ENCODE measurements at places on chromosomes 13 and 19.
A peak's percentile ranks its signal among the peaks of the same experiment; 100 is the strongest.

DNA sequence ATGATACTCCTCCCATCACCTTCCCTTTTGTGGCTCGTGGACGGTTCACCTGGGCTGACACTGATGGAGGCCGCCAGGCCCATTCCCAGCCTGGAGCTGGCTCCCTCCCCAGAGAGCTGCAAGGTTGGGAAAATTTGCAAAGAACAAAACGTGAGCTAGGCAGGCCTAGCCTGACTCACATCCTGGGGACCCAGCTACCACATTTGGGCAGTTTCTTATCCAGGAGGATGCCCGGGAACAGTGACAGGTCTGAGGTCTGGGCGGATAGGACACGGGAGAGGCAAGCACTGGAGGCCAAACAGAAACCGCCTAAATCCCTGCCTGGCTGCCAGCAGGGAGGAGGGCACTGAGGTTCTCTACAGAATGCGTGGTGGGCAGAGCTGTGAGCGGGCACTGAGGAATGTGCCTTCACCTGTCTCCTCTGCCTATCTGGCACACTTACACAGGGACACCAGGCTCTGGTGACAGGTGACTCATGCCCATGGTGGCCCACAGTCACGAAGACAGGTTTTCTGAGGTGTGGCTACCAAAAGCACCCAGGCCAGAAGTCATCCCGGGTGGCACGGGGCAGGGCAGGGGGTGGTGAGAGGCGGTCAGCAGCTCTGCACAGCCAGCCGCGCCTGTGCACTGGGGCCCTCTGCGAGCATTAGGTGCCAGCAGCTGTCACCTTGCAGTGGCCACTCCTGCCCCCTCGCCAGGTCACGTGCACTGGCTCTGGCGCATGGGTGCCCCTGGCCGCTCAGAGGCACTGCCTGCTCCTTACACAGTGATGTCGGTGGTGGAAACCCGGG, 23.2 kb downstream of the SH3GL1 start:
- no peak for DNase-seq

DNA sequence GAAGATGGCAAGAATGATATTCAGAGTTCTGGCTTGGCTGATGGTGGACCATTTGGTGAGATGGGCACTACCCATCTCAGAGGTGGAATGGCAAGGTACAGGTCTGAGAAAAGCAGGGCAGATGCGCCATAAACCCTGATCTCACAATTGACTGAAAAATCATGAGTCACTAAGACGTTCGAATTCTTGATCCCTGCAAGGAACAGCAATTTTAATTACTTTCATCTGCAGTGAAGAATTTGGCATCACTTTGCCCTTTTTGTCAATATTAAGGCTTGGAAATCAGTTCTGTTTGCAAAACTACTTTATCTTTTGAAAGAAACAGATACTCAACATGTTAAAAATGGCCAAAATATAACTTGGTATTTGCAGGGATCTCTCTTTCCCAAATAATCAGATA, 38.1 kb downstream of the HTR2A start:
- no peak for DNase-seq

DNA sequence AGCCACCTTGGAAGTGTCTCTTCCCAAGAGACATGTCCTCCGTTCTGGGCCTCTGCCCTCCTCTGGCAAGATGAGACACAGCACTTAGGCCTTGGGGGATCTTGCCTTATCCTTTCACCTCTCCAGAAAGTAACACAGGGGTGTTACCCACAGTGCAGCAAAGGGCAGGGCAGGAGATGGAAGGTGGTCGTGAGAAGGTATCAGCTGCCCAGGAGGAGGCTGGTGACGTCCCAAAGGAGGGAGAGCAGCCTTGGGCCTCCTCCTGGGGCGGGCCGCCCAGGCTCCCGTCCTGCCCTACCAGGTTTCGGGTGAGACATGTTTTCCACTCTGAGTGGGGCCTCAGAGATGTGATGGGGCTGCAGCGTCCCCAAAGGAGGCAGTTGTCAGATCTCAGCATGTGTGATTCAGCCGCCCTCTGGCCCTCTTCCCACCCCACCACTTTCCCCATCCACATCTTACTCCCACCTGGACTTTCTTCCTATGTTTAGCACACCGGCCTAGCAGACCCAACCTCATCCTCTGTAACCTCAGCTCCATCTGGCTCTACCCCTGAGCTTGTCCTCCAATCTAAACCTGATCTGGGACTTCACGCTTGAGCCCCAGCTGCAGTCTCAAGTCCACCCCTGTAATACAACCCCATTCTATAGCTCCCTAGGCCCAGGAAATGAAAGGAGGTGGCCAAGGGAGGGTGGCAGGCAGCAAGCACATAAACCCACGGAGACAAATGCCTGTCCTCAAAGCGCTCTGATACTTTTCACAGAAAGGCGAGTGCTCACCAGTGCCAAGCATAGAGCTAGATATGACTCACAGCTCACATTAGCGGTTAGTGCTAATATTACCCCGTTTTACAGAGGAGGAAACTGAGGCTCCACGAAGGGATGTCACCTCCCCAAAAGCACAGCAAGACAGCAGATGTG, 9.3 kb downstream of the POU2F2 start:
- no peak for DNase-seq

DNA sequence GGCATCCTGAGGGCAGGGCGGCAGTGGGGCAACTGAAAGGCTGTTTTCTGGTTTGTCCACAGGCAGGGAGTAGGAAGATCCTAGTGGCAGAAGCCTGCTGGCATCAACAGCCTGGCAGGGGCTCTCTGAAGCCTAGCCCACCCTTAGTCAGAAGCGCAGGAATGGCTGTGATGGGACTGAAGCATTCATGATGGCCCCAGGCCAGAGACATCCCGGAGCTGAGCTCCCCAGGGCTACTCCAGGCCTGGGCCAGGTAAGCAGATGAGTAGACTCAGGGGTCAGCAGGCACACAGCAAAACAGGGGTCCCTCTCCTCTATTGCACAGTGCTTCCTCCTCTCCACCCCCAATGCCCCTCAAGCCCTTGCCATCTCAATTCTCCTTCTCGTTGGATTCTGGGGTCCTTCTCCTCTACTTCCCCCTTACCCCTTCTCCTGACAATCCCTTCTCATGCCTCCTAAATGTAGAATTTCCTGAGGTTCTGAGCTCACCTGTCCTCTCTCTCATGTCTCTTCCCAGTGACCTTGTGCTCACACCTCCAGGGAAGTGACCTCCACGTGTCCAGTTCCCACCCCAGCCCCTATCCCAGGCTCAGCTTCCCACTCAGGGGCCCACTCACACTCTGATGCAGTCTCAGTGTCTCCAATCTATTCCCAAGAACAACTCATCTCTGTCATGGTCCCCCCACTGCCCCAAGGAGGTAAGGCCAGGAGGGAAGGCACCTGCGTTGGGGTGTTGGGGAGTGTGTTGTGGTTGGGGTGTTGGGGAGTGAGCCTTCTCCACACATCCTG, 158.7 kb upstream of the ZNF507 start:
- DNase-seq, result no peak

GRCh38 chr19:47081095-47081494, 32.5 kb downstream of the ZC3H4 start:
- DNase-seq, result no peak

GRCh38 chr13:52414963-52415362, 9.0 kb upstream of the THSD1 start:
- no peak for DNase-seq

DNA sequence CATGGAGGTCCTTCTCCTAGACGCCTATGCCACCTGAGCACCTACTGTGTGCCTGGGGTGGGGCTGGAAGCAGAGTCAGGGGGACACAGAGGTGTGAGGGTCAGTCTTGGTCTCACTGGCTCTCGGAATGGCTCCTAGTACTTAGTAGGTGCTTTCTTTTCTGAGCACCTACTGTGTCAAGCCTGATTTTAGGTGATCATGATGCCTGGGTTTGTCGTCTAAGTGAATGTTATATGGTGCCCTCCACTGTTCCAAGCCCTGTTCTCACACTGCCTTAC, 20.0 kb downstream of the MYH14 start:
- DNase-seq, result no peak

GRCh38 chr19:18865973-18866799, 29.8 kb downstream of the CERS1 start:
- peak; percentile 37 for DNase-seq

DNA sequence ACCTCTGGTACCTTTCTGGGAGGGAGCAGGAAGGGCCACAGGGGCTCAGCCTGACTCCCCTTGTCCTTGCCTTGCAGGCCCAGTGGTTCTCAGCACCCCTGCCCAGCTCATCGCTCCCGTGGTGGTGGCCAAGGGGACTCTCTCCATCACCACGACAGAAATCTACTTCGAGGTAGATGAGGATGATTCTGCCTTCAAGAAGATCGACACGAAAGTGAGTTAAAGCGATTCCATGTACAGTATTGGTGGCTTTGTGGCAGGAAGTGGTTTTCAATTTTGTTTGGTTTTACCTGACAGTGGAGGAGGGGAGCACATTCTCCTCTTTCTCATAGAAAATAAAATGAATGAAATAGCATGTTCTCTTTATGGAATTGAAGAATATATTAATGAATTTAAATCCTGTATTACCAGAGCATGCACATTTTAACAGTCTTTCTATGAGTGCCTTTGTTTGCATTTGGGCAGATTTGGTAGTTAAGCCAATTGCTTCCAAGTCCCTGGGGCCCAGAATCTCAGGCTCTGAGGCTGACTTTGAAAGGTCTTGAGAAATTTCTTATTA, 4.1 kb downstream of the MAB21L1 start:
- DNase-seq, result no peak

DNA sequence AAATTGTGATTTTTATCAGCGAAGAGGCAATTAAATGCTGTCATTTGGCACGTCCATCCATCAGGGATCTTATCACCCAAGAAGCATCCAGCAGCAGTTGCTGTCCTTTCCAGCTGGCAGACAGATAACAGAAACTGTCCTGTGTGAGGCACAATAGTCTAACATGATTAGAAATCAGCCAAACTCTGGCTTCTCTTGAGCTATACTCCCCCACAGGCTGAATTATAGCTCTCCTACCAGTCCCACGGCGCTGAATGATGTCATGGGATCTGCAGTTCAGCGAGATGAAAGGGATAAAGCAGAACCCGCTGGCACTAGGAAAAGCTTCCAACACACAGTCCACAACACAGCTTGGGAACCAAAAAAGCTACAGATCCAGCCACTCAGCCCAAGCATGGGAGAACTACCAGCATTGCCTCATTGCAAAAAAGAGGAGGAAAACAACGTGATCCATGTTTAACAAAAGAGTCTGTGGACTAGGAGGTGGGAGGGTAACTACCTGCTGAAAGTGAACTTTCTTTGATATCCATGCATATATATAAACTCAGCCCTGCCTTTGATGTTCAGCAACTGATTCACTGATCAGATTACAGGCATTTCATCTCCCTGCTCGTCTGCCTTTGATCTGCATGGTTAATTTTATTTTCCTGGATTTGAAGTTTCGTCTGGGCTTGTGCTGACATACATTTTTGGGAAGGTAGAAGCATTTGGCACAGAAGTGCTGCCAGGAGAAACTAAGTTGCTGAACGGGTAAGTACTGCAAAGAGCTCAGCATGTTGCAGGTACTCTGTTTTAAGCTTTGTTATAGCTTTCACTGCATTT, at the start of gene TNFRSF19:
Gene TNFRSF19 (plus strand): TSS at position 314 of the 822 bp plus-strand sequence. CDS start 19,772 bp downstream, outside the sequence.
- no peak for DNase-seq

DNA sequence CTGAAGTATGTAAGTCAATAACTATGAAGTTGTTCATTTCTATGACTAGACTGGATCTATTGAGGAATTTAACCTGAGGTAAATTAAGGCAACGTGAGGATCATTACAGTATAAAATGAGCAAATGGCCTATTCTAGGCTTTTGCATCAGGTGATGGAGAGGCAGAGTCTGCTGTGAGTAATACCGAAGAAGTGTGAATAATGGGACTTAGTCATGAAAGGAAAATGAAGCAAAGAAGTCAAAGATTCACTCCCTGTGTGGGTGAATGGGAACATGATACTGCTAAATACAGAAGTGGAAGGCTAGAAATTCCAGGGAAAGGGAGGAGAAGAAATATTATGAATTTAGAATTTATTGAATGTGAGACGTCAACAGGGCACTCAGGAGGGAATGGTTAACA, 774.1 kb downstream of the LIG4 start:
- DNase-seq, result no peak

GRCh38 chr19:45451131-45451849, 16.5 kb upstream of the FOSB start:
- DNase-seq, result peak; percentile 79

DNA sequence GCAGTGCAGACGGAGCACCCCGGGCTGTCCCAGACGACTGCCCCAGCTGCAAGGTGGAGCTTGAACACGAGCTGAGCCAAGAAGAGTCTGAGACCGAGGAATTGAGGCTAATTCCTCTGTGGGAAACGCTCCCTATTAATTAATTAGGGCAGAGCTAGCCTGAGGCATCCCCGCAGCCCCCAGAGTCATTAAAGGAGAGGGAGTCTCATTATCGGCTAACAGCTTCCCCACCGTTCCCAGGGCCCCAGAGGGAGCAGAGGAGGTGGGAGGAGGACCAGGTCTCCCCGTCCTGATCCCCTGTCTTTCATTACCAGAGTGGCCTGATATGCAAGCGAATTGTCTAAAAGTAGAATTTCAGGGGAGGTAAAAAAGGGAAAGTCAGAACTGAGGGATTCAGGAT, 13.1 kb upstream of the SLC1A6 start:
- no peak for DNase-seq

DNA sequence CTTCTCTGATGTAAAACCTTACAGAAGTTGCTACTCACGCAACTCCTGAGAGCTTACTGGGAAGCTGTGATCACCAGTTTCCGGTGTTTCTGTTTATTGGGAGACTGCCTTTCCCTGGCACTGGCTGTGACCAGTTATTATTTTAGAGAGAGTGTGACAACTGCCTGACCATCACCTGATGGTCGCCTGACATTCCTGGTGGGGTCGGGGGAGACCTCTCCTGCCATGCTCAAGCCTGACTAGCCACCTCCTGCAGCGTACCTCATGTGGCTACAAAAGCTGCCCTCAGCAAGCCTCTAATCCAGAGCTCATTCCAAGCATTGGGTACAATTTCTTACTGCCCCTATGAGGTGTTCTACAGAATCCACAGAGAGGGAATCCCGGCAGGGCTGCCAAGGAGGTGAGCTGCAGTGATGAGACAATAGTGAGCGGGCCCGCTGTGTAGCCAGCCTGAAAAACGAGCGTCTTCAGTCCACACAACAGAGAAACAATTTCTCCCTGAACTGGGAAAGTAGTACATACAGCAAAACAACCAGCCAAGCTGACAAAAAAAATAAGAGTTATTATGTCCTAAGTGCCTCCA, 28.7 kb downstream of the GJA3 start:
- DNase-seq, result no peak

DNA sequence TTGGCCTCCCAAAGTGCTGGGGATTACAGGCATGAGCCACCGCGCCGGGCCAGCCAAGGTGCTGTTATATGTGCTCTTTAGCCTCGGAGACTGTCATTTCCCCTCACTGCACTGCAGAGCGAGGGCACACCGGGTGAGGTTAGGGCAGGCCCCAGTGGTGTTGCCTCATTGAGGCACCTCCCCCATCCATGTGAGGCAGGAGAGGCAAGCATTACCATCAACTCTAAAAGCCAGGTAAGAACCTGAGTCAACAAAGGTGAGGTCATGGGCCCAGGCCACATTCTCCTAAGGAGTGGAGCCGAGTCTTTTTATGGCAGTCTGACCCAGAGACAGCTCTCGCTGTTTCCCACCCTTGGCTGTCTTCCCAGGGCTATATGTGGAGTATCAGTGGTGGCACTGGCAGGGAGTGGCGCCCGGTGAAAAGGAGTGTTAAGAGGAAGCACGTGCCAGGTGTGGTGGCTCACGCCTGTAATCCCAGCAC, 10.9 kb downstream of the B3GNT8 start:
- no peak for DNase-seq

- DNase-seq, result no peak
Measured at GRCh38 chr13:47008318-47008717, 111.5 kb upstream of the HTR2A start.
